T-helper 22 cell (primary cell): ENCODE measurements at places on chromosomes 6 and 20.

- DNase-seq = no peak
Measured at GRCh38 chr20:11267131-11267761, 593.4 kb upstream of the JAG1 start.

DNA sequence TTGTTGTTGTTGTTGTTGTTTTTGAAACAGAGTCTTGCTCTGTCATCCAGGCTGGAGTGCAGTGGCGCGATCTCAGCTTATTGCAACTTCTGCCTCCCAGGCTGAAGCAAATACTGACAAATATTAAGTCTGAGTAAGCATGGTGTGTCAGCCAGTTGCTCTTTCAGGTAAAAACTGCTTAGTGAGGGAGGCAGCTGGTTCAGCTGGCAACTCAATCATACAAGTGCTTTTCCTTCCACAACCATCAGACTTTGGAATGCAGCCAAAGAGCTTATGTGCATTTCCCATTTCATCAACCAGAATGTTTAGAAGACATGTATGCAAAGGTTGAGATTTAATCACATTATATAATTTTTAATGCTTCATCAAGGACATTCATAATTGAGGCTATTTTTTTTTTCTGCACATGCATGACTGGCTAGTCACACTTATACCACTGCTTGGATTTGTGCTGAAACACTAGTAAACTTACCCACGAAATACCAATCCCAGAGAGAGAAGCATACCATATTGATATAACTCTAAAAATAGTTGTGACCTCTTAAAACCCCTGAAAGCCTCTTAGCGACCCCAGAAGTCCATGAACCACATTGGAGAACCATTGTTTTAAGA, 56.0 kb downstream of the CLIC5 start:
- DNase-seq = no peak

GRCh38 chr20:38066969-38067716, 33.6 kb downstream of the RPRD1B start:
- DNase-seq = no peak

DNA sequence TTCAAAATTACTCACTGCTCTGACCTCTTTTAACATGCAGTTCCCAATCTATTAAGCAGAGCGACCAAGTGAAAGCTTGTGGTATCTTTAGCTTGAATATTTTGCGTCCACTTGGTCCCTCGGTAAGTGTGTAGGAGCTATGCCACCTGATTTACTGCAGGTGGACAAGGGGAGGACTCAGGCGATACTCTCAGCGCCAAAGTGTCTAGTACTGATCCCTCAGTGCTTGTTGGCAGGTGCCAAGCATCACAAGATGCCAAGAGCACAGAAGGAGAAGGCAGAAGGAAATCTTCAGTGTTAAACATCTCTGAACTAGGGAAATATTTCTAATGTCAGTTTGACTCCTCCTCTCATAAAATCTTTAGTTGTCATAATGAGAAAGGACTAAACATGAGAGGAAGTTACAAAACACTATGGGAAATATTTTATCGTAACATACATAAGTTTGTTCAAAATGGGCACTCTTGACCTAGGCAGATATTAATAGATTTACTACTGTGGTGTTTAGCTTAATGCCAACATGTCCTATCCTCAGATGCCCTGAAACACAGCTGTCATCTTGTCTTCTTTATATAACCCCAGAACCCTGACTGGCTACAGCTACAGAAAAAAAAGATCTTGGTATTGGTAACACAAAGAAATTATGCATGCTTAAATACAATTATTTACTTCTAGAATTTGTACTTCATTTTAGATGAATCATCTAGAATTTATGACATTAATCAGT, 19.5 kb downstream of the NHLRC1 start:
- no peak for DNase-seq

GRCh38 chr20:44291754-44292153, 19.2 kb downstream of the FITM2 start:
- no peak for DNase-seq
